ENCODE measurements at places on chromosomes 7 and 10.

- peak; percentile 34 for DNase-seq
Measured at GRCh38 chr10:16809074-16809718, 8.0 kb downstream of the RSU1 start.

GRCh38 chr7:128443831-128444600 lies 11.7 kb upstream of the HILPDA start:
- no peak for DNase-seq

- DNase-seq, result no peak
Measured at GRCh38 chr7:38312821-38313220, 39.4 kb upstream of the TARP start.

GRCh38 chr7:156158693-156159092 lies 346.4 kb upstream of the SHH start:
- DNase-seq, result no peak

GRCh38 chr7:22931011-22931410 lies 82.9 kb downstream of the HYCC1 start:
- no peak for DNase-seq

DNA sequence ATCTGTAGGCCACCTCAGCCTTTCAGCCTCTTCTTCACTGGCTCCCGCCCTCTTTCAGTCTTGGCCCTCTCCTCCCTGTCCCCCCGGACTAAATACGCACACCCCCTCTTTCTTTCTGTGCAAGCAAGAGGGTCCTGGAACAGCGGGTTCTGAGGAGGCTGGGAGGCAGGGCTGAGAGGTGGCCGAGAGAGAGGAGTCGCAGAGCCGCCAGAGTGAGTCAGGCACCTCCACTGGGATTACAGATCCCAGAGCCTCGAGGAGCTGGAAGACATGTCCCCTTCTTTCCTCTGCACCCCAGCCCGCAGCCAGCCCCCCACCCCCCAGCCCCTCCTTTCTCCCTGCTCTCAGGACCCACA lies 182 bp downstream of the CCDC136 start:
- no peak for DNase-seq

- no peak for DNase-seq
Measured at GRCh38 chr10:95319239-95319638, 28.4 kb upstream of the PDLIM1 start.

DNA sequence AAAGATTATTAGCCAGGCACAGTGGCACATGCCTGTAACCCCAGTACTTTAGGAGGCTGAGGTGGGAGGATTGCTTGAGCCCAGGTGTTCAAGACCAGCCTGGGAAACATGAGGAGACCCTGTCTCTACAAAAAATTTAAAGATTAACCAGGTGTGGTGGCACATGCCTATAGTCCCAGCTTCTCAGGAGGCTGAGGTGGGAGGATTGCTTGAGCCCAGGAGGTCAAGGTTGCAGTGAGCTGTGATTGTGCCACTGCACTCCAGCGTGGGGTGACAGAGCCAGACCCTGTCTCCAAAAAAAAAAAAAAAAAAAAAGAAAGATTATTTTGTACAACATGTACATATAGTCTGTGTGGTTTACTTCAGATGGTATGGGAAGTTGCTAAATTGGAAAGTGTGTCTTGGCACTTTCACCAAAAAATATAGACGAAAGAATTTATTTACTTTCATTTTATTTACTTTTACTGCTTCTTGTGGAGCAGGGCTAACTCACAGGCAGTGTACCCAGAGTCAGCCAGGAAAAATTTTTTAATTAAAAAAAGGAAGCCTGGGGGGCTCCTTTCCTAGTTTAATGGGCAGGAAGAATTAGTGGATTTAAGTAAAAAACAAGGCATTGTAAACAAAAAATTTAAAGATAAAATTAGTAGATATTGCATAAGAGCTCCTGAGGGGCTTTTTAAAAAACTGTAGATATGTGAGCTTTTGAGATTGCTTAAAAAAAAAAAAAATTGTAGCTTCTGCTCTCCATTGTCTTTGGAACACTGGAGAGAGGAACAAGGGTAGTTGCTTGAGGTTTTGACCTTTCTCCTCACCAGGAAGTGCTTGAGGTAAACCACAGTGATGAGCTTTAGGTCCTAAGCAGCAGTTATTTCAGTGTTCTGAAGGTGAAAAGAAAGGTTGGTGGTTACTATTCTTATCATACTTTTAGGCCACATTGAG lies 44.6 kb upstream of the VDAC2 start:
- DNase-seq, result no peak

Data from stimulated activated CD4-positive, alpha-beta T cell treated with anti-CD3 and anti-CD28 coated beads, Interleukin-1b, Interleukin-23, amount 100 ng/mL, for 1 hour (primary cell).